ENCODE measurements at places on chromosomes 6 and 20. TPM values are rescaled to one million over a fixed set of nuclear protein-coding genes. Genes with fewer than 3 reads are reported as not detected.

The SPAG4 gene
- 1.00 TPM for polyA plus RNA-seq

The FGD2 gene
- 2.3 TPM for polyA plus RNA-seq

The RAB32 gene
- polyA plus RNA-seq: 27.7 TPM

The GTSF1L gene
- polyA plus RNA-seq: not detected

The PRND gene
- 0.18 TPM for polyA plus RNA-seq

The ARMC12 gene
- 1.3 TPM for polyA plus RNA-seq

The CSNK2A1 gene
- polyA plus RNA-seq: 35.8 TPM

The DIDO1 gene
- polyA plus RNA-seq: 47.0 TPM

The CST2 gene
- 0.28 TPM for polyA plus RNA-seq

The WFDC12 gene
- polyA plus RNA-seq: not detected

The CCDC170 gene
- 3.8 TPM for polyA plus RNA-seq

The IRF4 gene
- polyA plus RNA-seq: 1.5 TPM

The OOEP gene
- 1.5 TPM for polyA plus RNA-seq

The KCNK16 gene
- not detected for polyA plus RNA-seq

The EFCAB8 gene
- polyA plus RNA-seq: not detected

The TRIM40 gene
- polyA plus RNA-seq: not detected

The BCL2L1 gene
- polyA plus RNA-seq: 31.6 TPM

The CDH4 gene
- polyA plus RNA-seq: 0.22 TPM

Data from ovary (tissue), 10 donors.